Bronchial epithelial cell (primary cell): ENCODE measurements at places on chromosomes 2 and 18. TPM values are rescaled to one million over a fixed set of nuclear protein-coding genes. Genes with fewer than 3 reads are reported as not detected.

DNA sequence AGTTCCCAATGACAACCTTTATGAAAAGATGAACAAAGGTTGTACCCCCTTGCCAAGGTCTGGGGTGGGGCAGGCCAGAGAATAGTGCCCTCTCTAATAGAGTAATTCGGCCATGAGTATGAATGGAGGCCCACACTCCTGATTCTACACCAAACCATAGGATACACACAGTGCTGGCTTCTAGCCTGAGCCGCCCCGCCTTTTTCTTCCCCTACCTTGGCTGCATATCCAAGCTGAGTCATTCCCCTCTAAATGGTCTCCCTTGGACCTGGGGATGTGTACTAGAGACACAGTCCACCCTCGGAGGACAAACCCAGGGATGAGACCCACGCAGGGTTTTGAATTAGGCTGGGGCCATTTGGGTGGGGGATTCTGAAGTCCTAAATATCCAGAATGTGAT lies 107.2 kb upstream of the CAPN13 start:
- peak; percentile 8 for DNase-seq

PAIP2B gene
- 1.3 and 5.2 TPM in 2 replicates for total RNA-seq

GRCh38 chr2:16088035-16088801 lies 147.9 kb downstream of the MYCN start:
- no peak for DNase-seq

TFPI gene
- total RNA-seq = 0.64 and 2.1 TPM in 2 replicates

DNA sequence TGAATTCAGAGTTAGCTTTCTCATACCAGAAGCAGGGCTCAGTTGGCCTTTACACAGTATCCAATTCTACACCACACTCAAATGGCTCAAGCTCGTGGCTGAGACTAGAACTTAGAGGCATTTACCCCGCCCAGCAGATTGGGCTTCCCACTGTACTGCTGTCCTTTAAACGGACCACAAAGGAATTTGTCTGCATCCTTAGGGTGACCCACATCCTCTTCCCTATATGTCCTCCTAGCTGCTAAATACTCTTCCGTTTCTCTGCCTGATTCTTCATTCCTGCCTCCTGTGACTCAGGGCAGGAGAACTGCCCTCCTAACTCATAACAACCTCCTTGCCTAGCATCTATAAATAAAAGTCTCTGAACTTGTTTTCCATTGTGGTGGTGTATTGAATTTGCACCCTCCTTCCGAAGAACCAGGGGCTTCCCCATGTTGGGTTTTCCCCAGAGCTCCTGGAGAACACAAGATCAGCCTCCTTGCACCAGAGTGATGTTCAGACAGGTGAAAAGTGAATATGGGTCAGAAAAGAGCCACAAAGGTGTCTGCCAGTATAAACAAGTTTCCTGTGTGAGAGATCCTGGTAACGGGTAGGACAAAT lies 32.0 kb upstream of the MC4R start:
- no peak for DNase-seq

DNA sequence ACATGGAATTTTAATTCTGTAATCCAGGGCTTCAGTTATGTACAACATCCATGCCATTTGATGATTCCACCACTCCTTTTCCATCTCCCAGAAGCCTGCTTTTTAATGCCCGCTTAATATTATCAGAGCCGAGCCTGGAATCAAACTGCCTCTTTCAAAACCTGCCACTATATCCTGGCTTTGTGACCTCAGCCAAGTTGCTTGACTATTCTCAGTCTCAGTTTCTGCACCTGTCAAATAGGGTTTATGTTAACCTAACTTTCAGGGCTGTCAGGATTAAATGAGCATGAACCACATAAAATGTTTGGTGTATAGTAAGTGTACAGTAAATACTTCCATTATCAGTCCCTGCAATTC lies 108.7 kb downstream of the XRCC5 start:
- no peak for DNase-seq

DNA sequence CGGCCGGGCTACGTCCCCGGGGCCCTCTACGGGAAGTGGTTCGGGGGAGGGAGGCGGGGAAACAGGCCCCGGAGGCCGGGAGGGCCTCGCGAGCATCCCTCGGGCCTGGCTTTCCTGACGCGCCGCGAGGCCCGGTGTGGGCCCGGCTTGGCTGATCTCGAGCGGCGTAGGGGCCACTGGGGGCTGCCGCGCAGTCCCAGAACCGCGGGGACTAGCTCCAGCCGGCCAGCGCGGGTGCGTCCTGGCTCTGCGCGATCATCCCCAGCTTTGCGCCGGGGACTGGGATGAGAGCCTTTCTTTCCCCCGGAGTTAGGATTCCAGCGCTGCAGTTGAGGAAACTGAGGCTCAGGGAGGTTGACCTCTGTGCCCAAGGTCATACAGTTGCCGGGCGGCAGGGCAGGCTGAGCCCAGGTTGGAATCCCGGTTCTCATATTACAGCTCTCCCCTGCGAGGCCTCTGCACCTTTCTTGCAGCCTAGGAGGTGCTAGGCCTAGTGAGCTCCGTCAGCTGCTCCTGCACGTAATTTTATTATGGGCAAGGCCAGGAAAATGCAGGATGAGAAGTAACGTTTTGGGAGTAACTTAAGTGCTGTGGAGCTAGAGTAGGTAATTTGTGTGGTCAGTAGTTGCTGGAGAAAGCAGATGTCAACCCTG lies 501 bp downstream of the LPIN1 start:
- DNase-seq = peak; percentile 25

DNA sequence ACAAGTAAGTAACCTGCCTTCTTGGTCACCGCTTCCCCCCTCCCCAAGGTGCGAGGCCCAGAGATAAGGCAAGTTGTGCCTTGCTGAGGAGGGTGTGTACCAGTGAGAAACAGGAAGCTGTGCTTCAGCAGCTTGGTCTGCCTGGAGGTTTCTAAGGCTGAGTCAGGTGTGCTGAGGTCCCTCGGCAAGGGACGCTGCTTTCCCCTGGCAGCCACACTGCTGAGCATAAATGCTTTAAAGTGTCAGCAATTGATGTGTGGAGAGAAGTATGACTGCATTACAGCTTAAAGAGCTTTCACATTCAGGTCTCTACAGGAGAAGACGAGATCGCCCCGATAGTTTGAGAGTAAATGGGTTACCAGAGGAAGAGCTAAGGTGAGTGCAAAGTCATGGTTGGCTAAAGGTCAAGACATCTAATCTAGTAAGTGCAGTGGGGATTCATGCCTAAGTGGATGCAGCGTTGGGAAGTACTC lies 86.9 kb downstream of the LIMS1 start:
- DNase-seq = peak; percentile 95

IL36RN gene
- 1.1 and 1.9 TPM in 2 replicates for total RNA-seq

SIGLEC15 gene
- total RNA-seq = 0.26 TPM in 1 of 2 replicates, not detected in the other

- no peak for DNase-seq
Observed at GRCh38 chr2:224947566-224947965, 94.7 kb downstream of the DOCK10 start.

GPR35 gene
- total RNA-seq = 0.26 and 0.38 TPM in 2 replicates

DNA sequence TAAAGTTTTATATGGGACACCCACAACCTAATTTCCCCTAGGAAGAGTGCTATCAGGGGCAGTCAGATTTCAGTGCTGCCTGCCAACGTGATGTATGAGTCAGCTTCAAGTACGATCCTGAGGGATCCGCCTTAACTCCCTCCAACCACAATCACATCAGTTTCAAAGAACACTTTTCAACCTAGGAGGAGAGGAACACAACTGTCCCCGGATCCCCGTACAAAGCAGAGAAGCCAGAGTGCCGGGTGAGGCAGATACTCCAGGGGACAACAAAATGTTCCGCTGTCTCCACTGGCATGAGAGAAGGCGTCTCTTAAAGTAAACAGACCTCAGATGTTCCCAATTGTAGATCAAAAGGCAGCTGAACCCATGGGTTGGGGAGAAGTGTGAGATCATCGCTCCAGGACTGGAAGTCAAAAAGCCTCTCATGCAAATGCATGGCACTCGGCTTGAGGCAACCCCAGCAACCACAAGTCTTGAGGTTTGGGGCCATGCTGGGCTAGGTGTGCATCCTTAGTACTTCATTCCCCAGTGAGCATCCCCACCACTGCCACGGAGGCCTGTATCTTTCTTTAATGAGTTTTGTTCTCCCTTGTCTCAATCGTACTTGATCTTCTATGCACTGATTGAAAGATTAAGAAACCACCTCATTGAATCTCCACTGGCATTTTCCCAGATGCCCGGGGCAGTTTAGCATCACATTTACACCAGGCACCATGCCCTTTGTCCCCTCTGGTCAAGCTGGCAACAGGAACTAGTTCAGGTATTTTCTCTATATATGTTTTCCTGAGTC lies 91.0 kb upstream of the CCBE1 start:
- DNase-seq = peak; percentile 75

GRCh38 chr2:141137122-141137693 lies 993.6 kb downstream of the LRP1B start:
- DNase-seq = no peak

CYP1B1 gene
- 5.8 and 36.7 TPM in 2 replicates for total RNA-seq

DNA sequence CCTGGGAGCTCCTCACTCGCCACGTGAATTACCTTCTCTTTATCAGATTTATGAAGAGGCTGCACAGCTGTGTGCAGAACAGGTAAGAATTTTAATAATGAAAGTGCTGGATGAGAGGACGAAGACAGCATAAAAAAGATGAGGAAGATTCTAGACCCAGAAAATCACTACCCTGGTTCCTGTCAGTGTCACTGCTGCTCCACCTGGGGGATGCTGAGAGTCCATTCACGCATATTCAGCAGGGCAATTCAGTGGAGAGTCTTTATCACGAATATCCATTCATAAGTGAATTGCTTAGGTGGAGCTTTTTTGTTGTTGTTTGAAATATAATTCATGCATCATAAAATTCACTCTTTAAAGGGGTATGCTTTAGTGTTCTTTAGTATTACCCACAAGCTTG lies 52.0 kb downstream of the MRPL33 start:
- DNase-seq = no peak

LIPT1 gene
- 4.2 and 4.5 TPM in 2 replicates for total RNA-seq

STPG4 gene
- total RNA-seq = under 0.01 and 0.51 TPM in 2 replicates

GRCh38 chr2:48725696-48726494 lies 29.6 kb downstream of the LHCGR start:
- no peak for DNase-seq

- no peak for DNase-seq
Observed at GRCh38 chr2:222391743-222392285, 32.5 kb upstream of the SGPP2 start.

TXNDC2 gene
- under 0.01 TPM in 1 of 2 replicates, not detected in the other for total RNA-seq

GRCh38 chr2:85843543-85843942 lies 45.2 kb downstream of the ST3GAL5 start:
- no peak for DNase-seq

DNA sequence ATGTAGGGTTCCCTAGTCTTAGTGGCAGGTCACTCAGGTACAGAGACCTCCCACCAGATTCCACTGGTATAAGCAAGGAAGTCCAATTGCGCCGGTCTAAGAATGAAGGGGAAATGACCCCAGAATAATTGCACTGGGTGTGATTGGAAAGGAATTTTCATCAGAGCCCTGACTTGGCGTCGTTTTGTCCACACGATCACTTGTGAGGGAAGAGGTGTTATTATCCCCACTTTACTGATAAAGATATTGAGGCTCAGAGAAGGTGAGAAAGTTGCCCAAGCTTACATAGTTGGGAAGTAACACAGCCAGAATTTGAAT lies 61.5 kb downstream of the CIB4 start:
- no peak for DNase-seq

CHST9 gene
- 0.26 and 0.38 TPM in 2 replicates for total RNA-seq

DNA sequence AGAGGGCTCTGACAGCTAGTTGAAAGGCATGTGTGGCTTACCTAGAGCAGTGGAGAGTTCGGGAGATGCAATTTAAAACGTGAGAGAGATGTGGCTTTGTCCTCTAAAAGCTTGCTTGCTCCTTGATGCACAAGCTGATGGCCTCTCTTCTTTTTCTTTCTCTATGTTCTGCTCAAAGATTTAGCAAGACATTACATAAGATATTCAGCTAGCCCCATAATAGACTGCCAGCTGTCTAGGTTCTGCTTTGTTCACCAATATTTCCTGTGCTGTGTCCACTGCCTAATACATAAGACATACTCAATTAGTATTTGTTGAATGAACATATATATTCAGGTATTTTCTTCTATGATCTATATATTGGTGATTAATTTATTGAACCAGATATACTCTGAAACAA lies 31.1 kb downstream of the SPATS2L start:
- DNase-seq = no peak

- DNase-seq = no peak
Observed at GRCh38 chr18:40216856-40217255, 1738.2 kb upstream of the PIK3C3 start.

- peak; percentile 99 for DNase-seq
Observed at GRCh38 chr2:98479959-98480524, 35.4 kb downstream of the INPP4A start.

GRCh38 chr2:224971214-224971613 lies 71.1 kb downstream of the DOCK10 start:
- peak; percentile 75 for DNase-seq

GRCh38 chr18:37361335-37362157 lies 204.1 kb downstream of the CELF4 start:
- DNase-seq = no peak

GRCh38 chr2:179612591-179613298 lies 248.7 kb downstream of the ZNF385B start:
- no peak for DNase-seq

DNA sequence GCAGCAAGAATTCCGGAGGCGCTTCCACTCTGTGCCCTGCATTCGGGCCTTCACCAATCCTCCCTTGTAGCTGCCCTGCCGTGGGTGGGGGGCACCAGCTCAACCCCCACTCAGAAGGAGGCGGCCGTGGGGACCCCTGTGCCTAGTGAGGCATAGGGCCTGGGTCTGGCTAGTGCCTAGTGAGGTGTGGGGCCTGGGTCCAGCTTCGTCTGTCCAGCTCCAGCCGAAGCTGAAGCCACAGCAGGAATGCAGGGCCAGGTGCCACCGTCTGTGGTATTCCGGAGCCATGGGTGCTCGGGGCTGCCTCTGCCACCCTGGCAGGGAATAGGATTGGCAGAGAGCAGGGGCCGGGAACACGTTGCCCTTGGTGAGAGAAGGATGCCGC lies 12.3 kb downstream of the ODC1 start:
- DNase-seq = no peak

C2orf78 gene
- total RNA-seq = not detected in 2 replicates

ACOXL gene
- total RNA-seq = not detected in 2 replicates

DNA sequence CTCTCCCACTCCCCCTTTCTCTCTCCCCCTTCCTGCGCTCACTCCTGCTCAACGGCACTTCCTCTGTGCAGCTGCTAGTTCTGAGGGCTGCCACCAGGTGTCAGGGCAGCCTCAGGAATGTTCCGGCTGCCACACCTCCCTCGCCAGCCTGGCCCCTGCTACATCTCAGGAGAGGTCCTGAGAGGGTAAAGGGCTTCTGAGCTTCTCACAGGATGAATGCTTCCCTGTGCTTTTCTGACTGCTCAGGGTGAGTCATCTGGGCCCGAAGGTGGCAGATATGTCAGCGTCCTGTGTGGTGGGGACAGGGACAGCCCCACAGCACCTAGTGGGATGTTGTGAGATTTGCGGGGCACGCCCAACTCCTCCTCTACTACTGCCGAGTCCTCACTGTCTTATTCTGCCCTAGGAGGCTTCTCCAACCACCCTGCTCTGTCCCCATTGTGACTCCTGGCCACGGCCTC lies 49.0 kb downstream of the PLEKHB2 start:
- peak; percentile 45 for DNase-seq

DNA sequence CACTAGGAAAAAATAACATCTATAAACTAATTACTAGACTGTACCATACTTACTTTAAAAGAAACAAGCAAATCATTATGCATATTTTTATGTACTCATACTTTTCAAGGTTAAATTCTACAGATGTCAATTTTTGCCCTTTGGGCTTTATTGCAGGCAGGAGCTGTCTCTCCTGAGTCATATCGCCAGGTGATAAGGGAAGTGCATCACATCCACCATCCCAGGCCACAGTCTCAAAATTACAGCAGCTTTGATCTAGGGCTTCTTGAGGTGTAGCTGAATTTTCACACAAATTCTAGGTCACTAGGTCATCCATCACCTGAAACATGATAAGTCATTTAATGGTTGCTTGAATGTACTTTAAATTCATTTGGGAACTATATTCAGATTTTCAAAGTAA lies 38.4 kb upstream of the FRZB start:
- DNase-seq = no peak

MBP gene
- 21.3 and 26.6 TPM in 2 replicates for total RNA-seq

MLPH gene
- 6.6 and 14.7 TPM in 2 replicates for total RNA-seq

SLC4A3 gene
- 1.6 and 3.6 TPM in 2 replicates for total RNA-seq
